ENCODE measurements at places on chromosomes 5 and 9.
A peak's percentile ranks its signal among the peaks of the same experiment; 100 is the strongest.

- DNase-seq, result no peak
Measured at GRCh38 chr5:132206782-132207181, 20.9 kb downstream of the P4HA2 start.

DNA sequence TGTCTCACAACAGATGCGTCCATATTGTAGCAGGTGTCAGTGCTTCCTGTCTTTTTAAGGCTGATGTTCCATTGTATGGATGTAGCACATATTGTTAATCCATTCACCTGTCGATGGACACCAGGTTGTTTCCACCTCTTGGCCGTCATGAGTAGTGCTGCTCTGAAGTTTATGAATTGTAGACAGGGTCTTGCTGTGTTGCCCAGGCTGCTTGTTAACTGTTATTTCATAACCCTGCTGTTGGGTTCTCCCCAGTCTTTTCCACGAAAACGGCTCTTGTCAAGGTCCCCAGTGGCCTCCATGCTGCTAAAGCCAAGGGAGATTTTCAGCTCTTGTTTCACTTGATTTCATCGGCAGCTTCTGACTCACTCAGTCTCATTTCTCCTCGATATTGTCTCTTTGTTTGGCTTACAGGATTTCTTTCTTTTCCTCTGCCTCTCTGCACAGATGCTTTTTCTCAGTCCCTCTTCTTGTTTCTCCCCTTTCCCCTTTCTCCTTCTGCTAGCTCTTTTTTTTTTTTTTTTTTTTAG, 12.1 kb upstream of the PSD2 start:
- DNase-seq, result no peak

GRCh38 chr9:96413302-96414221, 4.6 kb downstream of the ZNF367 start:
- DNase-seq, result no peak

- DNase-seq, result no peak
Measured at GRCh38 chr5:71706906-71707305, 12.2 kb upstream of the CARTPT start.

- no peak for DNase-seq
Measured at GRCh38 chr5:96868603-96869371, 7.5 kb upstream of the ERAP2 start.

DNA sequence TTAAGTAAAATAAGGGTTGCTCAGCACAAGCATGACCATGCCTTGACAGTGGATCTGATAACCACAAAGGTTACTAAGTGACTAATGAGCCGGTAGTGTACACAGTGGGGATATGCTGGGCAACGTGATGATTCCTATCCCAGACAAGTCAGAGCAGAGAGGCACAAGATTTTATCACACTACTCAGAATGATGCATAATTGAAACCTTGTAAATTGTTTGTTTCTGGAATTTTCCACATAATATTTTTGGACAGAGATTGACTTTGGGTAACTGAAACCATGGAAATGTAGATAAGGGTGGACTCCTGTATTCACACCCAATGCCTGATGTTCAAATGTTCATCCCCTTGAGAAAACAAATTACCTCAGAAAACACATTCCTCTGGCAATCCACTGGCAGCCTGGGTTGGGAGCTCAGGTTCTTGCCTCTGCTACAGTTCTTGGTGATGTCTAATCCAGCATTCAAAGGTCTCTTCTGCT, 16.2 kb upstream of the ERAP1 start:
- no peak for DNase-seq

GRCh38 chr5:159001247-159001646, 98.5 kb downstream of the EBF1 start:
- no peak for DNase-seq

GRCh38 chr5:132830436-132831094, at the start of gene SHROOM1:
TSS of gene SHROOM1 (minus strand) at chr5:132830647. CDS start at chr5:132826140, 4,507 bp downstream.
- no peak for DNase-seq

- no peak for DNase-seq
Measured at GRCh38 chr9:110755179-110755578, 86.6 kb downstream of the MUSK start.

- no peak for DNase-seq
Measured at GRCh38 chr5:126450346-126450745, 27.1 kb downstream of the GRAMD2B start.

DNA sequence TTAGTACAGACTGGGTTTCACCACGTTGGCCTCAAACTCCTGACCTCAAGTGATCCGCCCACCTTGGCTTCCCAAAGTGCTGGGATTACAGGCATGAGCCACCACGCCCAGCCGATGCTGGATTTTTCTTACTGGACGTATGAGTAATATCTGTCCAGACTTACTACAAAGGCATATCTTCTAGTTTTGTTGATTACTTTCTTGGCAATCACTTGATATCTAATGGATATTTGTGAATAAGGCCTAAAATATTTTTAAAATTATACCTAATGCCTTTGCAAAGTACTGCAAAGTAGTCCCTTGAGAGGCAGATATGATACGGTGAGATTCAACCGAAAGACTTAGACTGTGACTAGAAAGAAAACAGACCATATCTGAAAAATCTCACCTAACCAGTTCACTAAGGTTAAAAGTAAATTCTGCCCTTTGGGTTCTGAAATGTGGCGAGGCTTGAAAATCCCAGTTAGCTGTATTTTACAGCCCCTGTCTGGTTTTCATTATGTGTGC, 152.1 kb downstream of the GNAQ start:
- no peak for DNase-seq

- no peak for DNase-seq
Measured at GRCh38 chr5:114981111-114981510, 188.6 kb downstream of the TRIM36 start.

- DNase-seq, result no peak
Measured at GRCh38 chr5:129141696-129142095, 47.1 kb downstream of the ISOC1 start.

DNA sequence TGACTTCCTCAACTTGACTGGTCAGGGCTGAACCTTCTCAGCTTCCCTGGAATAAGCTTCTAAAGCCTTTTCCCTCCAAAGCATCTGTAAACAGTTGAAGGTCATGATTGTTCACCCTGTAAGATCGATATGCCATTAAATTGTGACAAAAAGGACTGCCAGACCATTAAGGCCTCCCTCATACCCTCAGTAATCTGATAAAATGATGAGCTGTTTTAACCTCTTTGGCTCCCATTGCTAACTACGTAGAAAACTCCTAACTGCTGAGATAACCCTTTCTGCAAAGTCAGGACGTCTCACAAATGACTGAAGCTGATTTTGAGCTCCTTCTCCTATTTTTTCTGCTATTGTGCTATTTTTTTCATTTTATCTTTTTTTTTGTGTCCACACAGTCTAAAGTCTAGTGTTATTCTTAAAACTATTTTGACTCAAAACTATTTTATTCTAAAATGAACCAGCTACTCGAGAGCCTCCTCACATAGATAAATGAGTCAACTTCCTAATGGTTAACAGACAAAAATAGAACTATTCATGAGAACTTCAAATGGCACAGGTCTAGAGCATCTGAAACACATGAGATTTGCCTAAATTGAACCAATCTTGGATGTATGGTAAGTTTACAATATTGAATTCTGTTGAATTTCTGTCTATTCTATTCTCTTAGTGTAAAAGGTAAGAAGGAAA, 395.6 kb upstream of the TLE4 start:
- DNase-seq, result no peak

- DNase-seq, result no peak
Measured at GRCh38 chr9:24912767-24913166, 367.1 kb upstream of the IZUMO3 start.

DNA sequence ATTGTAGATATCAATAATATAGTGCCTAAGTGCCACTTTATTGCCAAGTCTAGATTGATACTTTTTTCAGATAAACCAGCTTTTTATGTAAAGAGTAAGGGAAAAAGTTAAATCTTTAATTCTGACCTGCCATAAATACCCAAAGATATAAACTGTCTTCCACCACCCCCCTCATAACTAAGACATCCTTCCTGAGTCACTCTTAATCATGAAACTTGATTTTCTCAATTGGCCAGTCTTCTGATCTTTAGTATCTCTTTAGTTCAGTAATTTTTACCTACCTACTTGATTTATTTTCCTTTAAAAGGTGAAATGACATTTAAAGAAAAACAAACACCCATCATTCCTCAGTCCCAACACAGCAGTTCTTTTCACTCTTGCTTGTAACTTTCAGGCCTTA, 21.8 kb downstream of the C5orf22 start:
- no peak for DNase-seq

DNA sequence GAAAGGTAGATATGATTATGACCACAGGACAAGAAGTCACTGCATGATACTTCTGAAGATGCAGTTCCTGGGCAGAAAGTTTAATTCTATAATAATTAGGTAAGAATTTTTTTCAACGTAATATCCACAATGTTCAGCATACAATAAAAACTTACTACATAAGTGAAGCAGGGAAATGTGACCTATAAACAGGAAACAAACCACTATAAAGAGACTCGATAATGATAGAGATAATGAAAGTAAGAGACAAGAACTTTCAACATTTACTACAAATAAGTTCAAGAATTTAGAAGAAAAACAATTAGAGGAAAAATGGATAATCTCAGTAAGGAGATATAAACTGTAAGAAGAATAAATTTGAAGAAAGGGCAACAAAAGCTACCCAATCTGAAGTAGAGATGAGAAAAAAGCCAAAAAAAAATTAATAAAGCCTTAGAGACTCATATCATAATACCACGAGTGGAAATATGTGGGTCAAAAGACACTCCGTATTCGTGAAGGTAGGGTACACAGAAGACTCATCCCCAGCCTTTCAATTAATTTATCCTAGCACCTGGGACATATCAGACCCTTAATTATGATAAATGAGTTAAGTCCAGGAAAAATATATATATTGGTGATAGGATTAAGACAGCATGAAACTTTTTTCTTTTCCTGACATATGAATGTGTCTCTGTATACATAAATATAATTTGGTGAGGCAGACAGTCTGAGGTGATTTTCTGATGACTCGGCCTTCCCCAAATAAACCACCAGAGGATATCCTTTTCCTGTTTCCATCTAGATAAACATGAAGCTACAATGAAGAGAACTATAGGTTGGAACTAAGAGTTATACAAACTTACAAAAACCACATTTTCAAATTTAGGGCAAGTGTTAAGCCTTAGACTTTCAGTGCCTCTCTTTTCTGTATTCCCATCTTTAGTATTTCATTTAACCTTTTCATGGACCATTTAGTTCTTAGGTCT, 120.4 kb downstream of the RAPGEF6 start:
- DNase-seq, result no peak

DNA sequence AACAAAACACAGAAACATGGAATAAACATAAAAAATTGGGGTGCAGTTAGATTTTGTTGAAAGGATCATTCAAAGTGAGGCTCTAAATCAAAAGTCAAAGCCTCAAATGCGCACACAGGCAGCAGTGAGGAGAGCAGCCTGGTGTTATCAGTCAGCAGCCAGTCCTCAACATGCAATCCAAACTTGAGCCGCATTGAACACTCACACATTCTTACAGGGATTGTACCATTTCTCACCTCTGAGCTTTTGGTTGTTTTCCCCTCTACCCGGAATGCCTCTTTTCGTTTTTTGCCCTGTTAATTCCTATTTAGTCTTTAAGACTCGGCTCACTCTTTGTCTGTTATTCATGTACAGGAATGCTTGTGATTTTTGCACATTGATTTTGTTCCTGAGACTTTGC, 81.1 kb upstream of the PUM3 start:
- no peak for DNase-seq

DNA sequence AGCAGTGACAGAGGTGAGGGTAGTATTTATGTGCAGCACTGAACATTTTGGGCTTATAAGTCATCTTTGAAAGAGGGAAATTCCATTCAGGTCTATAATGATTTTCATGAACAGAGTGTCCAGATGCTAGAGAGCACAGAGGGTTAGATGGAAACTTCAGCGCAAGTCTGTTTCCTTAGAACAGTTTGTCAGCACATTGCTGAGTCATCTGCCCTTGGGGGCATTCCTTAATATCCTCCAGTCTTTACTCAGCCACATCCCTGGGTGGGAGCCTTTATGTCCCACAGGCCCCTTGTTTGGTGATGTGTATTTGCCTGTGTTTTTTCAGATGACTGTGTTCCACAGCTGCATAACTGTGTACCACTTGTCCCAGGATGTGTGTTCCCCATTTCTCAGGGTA, 138.5 kb upstream of the S1PR3 start:
- DNase-seq, result no peak

DNA sequence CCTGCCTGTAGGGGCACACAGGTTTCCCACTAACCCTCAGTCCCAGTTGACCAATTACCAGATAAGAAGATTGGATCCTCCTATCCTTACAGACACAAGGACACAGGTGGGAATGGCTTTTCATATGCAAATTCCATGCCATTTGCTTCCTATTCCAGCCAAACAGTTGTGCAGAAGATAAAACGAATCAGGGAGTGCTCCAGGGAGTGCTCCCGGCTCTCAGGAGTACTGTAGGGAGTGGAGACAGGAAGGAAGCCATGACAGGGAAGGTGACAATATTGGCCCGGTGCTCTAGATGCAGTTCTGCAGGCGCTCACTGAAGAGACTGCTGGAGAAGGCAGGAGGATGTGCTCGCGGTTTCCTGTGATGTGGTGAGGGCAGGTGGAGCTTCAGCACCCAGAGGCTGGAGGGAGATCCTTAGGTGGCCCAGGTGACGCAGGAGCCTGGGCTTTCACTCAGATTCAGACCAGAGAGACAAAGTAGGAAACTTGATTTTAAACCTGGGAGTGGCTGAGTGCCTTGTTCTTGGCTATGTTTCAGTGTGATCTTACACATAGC, 260.0 kb downstream of the AUH start:
- DNase-seq, result peak; percentile 81

GRCh38 chr5:165321912-165322311, 1816.5 kb downstream of the MAT2B start:
- DNase-seq, result no peak
